ENCODE measurements at places on chromosomes 11 and 22.

DNA sequence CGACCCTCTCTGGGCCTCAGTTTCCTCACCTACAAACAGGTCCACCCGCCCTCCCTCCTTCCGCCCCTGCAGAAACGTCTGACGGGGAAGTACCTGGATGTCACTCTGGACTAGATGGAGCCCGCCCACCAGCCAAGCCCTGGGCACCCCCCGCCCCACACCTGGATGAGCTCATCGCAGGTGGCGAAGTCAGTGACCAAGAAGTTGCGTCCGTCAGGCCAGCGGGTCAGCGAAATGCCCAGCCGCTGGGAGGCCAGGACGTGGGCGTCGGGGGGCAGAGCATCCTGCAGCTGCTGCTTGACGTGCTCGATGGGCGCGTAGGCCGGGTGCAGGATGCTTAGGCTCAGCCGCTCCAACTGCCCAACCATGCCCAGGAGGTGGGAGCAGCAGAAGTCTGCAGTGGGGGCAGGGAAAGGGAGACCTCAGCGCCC, 897 bp downstream of the PNPLA5 start:
- no peak overlapping the region for H3K27ac ChIP-seq
- peaks cover 24% of the 10 kb centered on the region for H3K27me3 ChIP-seq
- no peak overlapping the region for H3K4me3 ChIP-seq
- no peak for DNase-seq

GRCh38 chr11:10378362-10378761, 73.5 kb downstream of the ADM start:
- H3K4me3 ChIP-seq, result no peak overlapping the region
- H3K36me3 ChIP-seq, result no peaks in the 10 kb centered on the region
- DNase-seq, result no peak
- H3K27me3 ChIP-seq, result no peaks in the 10 kb centered on the region
- H3K27ac ChIP-seq, result no peak overlapping the region

DNA sequence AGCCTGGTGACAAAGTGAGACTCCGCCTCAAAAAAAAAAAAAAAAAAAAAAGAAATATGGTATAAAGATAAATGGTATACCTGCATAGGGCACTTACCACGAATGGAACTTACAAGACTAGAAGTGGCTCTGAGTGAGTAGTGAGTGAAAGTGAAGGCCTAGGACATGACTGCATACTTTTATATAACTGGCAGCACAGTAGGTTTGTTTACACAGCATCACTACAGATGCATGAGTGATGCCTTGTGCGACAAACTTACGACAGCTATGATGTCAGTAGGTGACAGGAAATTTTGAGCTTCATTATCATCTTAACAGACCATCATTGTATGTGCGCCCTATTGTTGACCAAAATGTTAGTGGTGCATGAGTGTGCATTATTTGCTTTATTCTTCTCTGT, 17.7 kb downstream of the XRCC6 start:
- H3K4me3 ChIP-seq, result no peak overlapping the region
- no peak overlapping the region for H3K27ac ChIP-seq
- DNase-seq, result no peak
- H3K4me1 ChIP-seq, result no peaks in the 10 kb centered on the region
- H3K36me3 ChIP-seq, result peaks cover 30% of the 10 kb centered on the region

DNA sequence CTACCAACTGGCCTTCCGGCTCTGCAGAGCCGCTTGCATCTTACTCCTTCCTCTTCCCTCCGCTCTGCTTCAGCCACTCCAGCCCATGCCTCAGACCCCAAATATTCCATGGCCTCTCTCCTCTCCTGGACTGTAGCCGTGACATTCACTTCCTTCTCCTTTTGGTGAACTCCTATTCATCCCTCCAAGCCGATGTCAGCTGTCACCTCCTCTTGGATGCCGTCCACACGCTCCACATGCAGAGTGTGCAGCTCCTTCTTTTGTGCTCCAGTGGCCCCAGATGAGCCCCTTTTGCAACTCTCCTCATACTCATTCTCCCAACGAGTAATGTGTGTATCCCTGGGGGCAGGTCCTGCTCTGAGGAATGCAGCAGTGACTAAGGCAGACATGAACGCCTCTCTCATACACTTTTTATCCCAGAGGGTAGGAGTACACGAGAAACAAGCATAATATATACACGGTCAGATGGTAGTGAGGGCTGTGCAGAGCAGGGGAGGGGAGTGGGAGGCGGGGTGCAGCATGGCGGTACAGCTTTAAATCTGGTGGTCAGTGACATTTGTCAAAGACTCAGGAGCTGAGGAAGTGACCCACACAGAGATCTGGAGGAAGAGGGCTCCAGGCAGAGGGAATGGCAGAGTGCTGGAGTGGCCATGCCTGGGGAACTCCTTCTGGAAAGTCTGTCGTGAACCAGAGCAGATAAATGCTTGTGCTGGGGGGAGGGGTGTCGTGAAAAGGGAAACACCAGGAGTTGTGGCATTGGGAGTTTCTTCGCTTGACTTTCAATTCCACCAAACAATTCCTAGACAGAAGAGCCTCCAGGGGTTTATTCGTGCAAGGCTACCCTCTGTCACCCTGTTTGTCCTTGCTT, 83.8 kb upstream of the ATXN10 start:
- no peak overlapping the region for H3K27ac ChIP-seq
- DNase-seq, result no peak
- H3K27me3 ChIP-seq, result peaks cover 9% of the 10 kb centered on the region

GRCh38 chr22:37819105-37819433, 4.1 kb upstream of the GALR3 start:
- H3K4me1 ChIP-seq, result peaks cover 24% of the 10 kb centered on the region
- H3K4me3 ChIP-seq, result no peak overlapping the region
- H3K36me3 ChIP-seq, result peaks cover 12% of the 10 kb centered on the region
- DNase-seq, result no peak
- H3K27me3 ChIP-seq, result peaks cover 9% of the 10 kb centered on the region

DNA sequence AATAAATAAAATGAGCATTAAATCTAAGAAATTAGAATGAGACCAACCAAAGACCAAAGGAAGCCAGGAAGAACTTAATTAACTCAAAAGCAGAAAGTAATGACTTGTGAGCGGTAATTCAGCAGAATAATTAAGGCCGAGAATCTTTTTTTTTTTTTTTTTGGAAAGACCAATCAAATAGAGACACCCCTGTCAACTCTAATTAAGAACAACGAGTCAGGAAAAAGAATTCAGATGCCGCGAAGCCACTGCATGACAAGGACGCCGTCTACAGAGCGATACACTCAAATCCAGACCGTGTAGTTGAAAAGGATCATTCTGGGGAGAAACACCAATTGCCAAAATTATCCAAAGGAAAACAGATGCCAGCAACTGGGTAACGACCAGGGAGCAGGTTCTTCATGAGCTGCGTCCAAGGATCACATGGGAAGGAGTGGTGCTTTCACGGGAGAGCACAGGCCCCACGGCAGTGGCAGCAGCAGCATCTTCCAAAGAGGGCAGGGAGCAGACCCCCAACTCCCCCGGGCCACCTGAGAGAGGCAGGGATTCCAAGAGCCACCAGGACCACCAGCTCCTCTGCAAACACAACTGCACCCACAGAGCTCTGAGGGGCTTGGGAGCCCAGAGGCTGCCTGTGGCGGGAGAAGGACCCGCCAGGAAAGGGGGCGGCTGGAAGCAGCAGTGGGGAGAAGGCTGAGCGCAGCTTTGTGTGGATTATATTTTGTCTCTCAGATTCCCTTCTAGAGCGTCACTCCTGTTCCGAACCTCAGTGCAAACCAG, 469.8 kb downstream of the BRD1 start:
- peaks cover 5% of the 10 kb centered on the region for H3K27me3 ChIP-seq
- H3K27ac ChIP-seq, result no peak overlapping the region
- no peak overlapping the region for H3K4me3 ChIP-seq

GRCh38 chr11:68670208-68670992, 13.9 kb upstream of the GAL start:
- no peak overlapping the region for H3K4me3 ChIP-seq
- no peaks in the 10 kb centered on the region for H3K4me1 ChIP-seq
- no peak overlapping the region for H3K27ac ChIP-seq
- peaks cover 3% of the 10 kb centered on the region for H3K27me3 ChIP-seq

DNA sequence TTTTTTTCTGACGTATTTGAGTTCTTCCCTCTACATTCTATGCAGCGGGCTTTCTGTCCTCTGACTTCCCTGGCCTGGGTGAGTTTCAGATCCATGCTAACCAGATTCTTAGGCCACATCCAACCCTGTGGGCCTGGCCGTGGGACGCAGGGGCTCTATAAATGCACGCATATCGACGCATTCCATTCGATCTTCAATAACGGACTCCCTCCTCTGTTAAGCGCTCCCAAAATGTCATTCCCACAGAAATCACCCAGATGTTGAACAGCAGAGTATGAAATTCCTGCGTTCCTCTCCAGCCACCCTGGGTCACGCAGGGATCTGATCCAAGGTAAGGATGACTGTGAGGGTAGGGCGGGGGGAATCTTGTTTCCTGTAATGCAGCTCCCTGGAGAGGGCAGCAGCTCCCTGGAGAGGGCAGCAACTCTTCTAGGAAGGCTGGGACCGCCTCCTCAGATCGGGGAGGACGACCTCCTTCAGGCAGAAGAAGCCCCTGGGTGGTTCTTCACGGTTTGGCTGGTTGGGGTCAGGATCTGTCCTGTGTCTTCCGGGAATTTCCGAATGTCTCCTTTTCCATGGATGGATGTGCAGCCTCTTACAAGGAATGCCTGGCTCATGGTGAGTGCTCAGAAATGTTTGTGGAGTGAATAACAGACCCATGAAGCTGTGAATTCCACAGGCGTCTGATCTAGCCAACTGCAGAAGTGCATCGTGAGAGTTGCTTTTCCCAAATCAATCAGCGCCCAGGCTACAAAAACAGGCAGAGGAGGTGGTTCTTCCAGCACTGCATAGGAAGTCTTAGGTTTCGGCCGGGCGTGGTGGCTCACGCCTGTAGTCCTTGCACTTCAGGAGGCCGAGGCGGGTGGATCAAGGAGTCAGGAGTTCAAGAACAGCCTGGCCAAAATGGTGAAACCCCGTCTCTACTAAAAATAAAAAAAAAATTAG, 12.2 kb downstream of the MRGPRD start:
- H3K4me3 ChIP-seq, result no peak overlapping the region
- no peaks in the 10 kb centered on the region for H3K27me3 ChIP-seq
- no peaks in the 10 kb centered on the region for H3K4me1 ChIP-seq

GRCh38 chr11:69215216-69215615, 59.5 kb downstream of the SMIM38 start:
- no peak for DNase-seq
- H3K4me3 ChIP-seq, result no peak overlapping the region
- peaks cover 6% of the 10 kb centered on the region for H3K4me1 ChIP-seq
- no peak overlapping the region for H3K27ac ChIP-seq

DNA sequence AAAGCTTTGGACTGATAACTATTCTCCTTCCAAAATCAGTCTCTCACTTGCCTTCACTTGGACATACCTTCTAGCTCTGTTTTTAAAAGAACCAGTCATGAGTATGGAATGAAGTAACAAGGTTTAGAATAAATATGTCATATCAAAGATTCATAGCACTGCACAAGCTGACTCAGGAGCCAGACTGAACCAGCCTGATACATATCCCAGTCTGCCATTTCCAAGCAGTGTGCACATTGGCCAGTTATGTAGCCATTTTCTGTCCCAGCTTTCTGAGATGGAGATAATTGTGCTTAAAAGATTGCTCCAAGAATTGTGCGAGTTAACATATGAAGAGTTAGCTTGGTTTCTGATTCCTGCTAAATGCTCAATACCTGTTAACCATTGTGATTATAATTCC, 311.3 kb downstream of the C11orf87 start:
- no peaks in the 10 kb centered on the region for H3K36me3 ChIP-seq
- no peak overlapping the region for H3K27ac ChIP-seq
- no peaks in the 10 kb centered on the region for H3K27me3 ChIP-seq
- DNase-seq, result no peak

- no peaks in the 10 kb centered on the region for H3K36me3 ChIP-seq
- no peak overlapping the region for H3K27ac ChIP-seq
- H3K4me1 ChIP-seq, result peaks cover 4% of the 10 kb centered on the region
- DNase-seq, result no peak
- H3K4me3 ChIP-seq, result no peak overlapping the region
Measured at GRCh38 chr22:41050883-41051282, 41.5 kb upstream of the EP300 start.

GRCh38 chr11:64764040-64764611, 4.4 kb upstream of the PYGM start:
- peak overlapping the region; percentile 67 for H3K27ac ChIP-seq
- no peaks in the 10 kb centered on the region for H3K27me3 ChIP-seq
- peak; percentile 78 for DNase-seq
- peaks cover 20% of the 10 kb centered on the region for H3K36me3 ChIP-seq

DNA sequence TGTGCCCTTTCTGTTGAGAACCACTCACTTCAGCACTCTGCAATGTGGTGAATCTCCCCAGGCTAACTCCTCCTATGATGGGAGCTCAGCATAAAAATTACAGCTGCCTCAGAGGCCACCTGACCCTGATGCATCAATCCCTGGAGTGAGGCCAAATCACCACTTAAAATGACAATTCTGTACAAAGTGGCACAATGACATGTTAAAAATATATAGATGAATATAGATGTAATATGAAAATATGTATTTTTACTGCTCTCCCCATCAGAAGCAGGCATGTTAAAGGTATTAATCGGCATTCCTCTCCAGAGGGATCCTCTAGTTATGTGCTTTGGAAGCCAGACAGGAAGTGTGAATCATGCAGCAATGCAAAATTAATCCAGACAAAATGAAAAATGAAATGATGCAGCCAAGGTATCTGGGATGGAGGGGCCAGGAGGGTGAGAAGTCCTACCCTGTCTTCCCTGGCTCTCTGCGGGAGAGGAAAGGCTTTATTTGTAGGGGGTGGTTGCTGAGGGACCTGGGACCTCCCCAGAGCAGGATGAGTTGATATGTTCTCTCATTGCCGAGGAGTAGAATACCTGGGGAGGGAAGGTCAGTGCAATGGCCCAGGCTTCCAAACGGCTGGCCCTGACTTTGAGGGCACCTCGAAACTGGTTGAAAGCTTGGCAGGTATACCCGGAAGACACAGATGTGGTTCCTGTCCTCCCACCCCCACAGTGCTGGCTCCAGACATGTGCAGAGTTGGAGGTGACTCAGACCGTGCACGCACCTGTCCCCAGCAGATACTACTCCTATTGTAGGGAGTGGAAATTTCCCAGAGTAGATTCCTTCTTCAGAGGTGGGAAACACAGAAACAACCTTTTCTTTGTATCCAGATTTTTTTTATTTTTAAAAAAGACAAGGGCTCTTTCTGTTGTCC, 347.9 kb upstream of the NCAM1 start:
- H3K27me3 ChIP-seq, result no peaks in the 10 kb centered on the region
- no peaks in the 10 kb centered on the region for H3K4me1 ChIP-seq
- DNase-seq, result no peak
- no peak overlapping the region for H3K4me3 ChIP-seq

- DNase-seq, result peak; percentile 62
- H3K4me1 ChIP-seq, result no peaks in the 10 kb centered on the region
- no peaks in the 10 kb centered on the region for H3K36me3 ChIP-seq
- H3K27ac ChIP-seq, result no peak overlapping the region
- H3K4me3 ChIP-seq, result no peak overlapping the region
- H3K27me3 ChIP-seq, result no peaks in the 10 kb centered on the region
Measured at GRCh38 chr11:70901951-70902521, 350.3 kb downstream of the SHANK2 start.

- H3K4me1 ChIP-seq, result peaks cover 15% of the 10 kb centered on the region
- DNase-seq, result peak; percentile 43
- no peaks in the 10 kb centered on the region for H3K27me3 ChIP-seq
- peaks cover 10% of the 10 kb centered on the region for H3K36me3 ChIP-seq
- peak overlapping the region; percentile 86 for H3K4me3 ChIP-seq
- peak overlapping the region; percentile 54 for H3K27ac ChIP-seq
Measured at GRCh38 chr11:69049490-69049867, 747 bp downstream of the TPCN2 start.
